ENCODE measurements at places on chromosomes 3 and 15. TPM values are rescaled to one million over a fixed set of nuclear protein-coding genes. Genes with fewer than 3 reads are reported as not detected.

DNA sequence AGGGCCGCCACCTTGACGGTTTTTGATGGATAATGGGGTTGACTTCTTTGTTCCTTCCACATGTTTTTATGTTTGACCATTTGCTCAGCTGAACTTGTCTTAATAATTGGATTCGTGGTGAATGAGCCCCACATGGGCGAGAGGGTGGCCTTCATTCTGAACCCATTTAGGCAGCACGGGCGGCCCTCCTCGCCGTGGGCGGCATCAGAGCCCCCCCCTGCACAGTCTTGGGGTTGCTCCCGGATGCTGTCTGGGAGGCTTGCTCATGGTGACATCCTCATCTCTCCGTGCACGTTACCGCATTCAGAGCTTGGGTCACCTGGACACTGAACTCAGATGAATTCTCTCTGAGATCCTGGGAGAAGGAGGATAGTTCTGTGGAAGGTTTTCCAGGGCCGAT is 172.3 kb upstream of the OSBPL11 start:
- no peak for DNase-seq

TIGIT gene
- not detected for total RNA-seq

DNA sequence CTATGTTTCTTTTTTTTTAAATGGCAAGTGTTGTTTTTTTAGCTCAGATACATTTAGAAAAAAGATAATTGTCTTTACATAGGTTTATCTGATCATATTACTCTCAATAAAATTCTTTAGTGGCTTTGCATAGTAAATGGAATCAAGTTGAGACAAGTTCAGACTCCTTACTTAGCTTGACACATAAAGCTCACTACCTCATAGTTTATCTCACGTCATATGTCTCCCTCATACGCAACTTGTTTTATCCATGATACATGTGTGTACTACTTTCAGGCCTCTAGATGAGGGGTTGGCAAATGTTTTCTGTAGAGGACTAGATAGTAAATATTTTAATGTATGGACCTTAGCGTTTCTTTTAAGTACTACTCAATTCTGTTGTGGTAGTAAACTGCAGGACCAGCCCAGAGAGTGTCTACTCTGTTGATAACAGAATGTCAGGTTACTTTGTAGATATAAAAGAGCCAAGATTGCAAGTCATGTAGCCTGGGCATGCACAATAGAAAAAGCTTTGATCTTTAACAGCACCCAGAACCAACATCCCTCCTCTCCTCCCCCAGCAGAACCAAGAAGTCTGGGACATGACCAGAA is 28.2 kb upstream of the MGA start:
- DNase-seq: no peak

MASP1 gene
- total RNA-seq: not detected

GRCh38 chr3:10508619-10509260 is 3.4 kb upstream of the ATP2B2 start:
- no peak for DNase-seq

- DNase-seq: no peak
Measured at GRCh38 chr3:128663151-128663550, 12.5 kb upstream of the RPN1 start.

DNA sequence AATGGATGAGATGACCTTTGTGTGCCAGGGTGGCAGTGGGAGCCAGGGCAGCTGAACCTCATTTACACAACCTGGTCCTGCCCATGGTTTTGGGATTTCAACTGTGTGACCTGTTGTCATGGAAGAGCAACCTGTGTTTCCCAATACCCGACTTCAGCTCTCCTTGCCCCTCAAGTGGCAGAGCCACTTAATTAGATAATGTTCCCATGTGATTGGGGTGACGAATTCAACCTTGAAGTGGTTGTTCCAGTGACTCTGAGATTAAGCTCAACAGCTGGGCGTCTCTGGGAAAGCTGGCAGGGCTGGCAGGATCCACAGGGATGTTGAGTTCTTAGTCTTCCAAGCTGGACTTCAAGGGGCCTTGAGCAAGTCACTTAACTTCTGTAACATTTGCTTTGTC is 71.0 kb downstream of the THSD4 start:
- no peak for DNase-seq

- no peak for DNase-seq
Measured at GRCh38 chr3:5448246-5448645, 260.7 kb downstream of the EDEM1 start.

C3orf49 gene
- total RNA-seq: not detected

NR1I2 gene
- 0.08 TPM for total RNA-seq
